HCT116 (cell line): ENCODE measurements at places on chromosomes 3 and 15.
A peak's percentile ranks its signal among the peaks of the same experiment; 100 is the strongest.

DNA sequence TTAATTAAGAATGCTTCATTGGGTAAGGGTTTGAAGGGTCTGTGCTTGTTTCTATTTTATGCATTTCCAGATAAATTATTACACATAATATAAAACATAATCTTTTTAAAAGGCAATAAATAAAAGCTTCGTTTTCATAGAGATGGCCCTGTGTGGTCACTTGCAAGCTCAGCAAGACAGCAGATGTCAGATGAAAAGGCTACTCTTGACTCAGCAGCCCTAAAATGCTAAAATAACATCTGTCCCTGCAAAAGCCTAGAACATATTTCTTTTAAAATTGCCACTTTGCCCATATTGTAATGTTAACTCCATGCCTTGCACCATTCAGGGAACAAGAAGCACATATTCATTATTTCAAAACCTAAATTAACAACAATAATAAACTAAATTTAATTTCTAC lies 349.4 kb downstream of the CNTN3 start:
- DNase-seq = no peak

DNA sequence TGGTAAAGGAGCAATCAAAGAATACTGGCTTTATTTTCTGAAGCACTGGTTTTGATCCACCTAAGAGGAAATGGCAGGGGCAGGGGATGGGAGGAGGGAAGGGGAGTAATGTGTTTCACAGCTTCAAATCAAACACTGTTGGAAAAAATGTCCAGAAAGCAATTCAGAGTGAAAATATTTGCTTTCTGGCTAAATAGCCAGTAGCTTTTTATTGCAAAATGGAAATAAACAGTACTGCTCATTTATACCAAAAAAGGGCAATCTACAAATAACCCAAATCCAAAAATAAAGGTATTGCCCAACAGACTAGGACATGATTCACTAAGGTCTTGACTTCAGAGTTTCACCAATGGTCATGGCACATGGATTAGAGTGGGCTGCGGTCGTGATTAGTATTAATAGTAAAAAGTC lies 279.3 kb upstream of the THBS1 start:
- no peak for DNase-seq

DNA sequence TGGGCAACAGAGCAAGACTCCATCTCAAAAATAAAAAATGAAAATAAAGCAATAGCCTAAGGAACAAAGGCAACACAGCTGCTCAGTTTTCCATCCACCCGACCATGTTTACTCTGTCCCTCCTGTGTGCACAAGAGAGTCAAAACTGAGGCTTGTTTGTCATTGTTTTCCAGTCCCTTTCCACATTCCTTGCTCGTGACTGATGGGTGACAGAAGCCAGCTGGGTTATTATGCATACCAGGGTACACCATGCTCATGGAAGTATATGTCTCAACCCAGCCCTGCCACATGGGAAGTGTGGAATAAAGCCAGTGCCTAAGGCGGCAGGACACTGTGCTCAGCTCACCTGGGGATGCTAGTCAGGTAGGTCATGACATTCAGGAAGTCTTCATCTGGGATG lies 49.5 kb downstream of the MCF2L2 start:
- no peak for DNase-seq

DNA sequence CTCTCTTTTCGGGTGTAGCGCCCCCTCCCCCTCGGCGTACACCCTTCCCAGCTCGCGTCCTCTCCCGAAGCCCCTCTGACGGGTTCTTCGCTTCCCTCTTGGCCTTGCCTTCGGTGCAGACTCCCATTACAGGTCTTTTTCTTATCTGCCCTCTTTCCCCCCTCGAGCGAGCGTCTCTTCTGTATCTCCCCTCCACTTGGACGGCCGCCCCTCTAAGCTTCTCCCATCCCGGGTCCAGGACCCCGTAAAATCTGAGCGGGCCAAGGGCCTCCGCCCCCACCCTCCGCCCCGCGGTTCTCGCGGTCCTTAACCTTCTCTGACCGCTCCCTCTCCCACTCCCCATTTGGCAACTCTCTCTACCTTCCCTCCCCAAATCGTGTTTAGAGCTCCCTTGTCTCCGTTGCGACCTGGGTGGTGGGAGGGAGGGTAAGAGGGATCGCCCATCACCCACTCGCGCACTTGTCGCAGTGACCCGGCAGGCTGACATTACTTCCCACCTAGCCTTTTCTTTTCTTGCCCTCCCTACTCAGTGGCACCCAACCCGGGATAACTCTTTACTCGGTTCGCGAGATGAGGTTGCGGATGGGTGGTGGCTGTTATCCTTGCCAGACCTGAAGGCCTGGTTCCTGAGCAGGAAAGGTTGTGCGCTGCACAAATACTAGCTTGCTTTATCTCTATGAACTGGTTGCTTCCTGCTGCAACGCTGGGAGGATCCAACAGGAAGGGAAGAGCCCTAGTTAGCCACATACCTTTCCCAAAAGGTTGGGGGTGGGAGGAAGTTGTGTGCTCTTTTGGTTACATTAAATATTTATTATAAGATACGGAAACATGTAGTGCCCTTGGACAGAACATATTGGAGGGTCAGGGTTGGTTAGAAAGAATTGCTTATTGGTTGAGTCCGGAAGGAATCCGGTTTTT lies 922 bp downstream of the RAB11A start:
- DNase-seq = no peak

DNA sequence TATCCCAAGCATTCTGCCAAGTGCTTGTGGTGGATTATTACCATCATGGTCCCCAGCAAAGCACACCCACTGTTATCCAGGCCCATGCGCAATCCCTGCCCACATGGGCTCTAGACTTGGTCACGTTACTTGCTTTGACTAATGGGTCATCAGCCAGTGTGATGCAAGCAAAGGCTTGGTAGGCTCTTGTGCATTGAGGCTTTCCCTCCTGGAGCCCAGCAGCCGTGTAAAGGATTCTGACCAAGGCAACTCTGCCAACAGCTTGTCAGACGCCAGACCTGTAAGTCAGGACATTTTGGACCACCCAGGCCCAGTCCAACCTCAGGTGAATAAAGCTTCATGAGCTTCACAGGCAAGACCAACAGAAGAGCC lies 93.9 kb downstream of the ABHD5 start:
- DNase-seq = no peak

GRCh38 chr3:170228093-170228766 lies 6.0 kb downstream of the PRKCI start:
- no peak for DNase-seq

DNA sequence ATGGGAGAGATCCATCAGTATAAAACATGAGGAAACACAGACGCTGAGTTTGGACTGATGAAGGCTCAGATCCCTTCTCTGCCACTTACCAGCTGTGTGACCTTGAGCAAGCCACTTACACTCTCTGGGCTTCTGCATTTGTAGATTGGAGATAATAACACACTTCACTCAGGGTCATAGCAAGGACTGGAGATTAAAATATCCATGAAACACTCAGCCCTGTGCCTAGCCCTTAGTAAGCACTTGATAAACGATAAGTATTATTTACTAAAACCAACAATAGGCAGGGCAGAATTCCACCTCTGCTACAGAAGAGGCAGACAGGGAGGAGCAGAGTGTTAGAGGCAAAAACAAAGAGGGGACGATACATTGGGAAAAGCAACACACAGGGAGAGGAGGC lies 420.5 kb upstream of the WNT5A start:
- no peak for DNase-seq

DNA sequence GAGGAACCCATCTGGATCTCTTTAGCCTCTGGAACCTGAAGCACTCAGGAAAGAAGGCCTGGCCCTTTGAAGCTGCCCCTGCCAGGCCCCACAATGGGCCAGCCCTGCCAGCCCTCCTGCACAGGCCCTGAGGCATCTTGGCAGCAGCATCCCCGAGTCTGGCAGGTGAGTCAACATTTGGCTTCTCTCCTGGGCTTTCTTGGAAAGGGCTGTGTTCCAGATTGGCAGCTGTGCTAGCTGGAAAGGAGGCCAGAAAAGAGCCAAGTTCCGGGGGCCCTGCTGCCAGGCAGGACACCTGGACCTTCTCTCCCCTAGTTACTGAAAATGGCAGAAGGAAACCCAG lies 187.2 kb downstream of the SHQ1 start:
- DNase-seq = peak; percentile 67

DNA sequence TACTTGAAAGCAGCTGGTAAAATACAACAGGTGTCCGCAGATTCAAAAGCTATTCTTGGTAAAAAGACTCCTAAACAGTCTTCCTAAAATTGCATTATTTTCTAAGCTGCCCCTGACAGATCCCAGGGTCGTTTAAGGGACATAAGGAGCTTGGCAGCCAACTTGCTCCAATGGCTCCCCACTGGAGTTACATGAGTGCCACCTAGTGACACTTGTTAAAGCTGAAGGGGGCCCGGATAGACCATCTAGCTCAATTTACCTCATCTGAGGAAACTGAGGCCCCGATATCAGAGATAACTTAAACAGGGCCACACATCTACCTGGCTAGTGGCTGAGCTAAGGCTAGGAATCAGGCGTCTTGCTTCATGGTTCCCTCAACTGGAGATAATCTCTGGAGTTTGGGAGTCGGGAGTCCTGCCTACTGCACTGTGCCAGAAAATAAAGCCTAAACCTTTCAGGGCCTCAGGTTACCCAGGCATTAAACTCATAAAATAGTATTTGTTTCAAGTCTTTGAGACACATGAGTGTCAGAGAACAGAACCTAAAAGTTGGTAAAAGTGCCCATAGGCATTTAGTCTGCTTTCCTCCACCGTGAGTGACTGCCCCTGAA lies 6.5 kb upstream of the TBC1D23 start:
- DNase-seq = peak; percentile 73

GRCh38 chr3:158640646-158641045 lies 3.7 kb upstream of the GFM1 start:
- DNase-seq = no peak

GRCh38 chr3:189278221-189278620 lies 106.5 kb downstream of the TPRG1 start:
- DNase-seq = no peak

DNA sequence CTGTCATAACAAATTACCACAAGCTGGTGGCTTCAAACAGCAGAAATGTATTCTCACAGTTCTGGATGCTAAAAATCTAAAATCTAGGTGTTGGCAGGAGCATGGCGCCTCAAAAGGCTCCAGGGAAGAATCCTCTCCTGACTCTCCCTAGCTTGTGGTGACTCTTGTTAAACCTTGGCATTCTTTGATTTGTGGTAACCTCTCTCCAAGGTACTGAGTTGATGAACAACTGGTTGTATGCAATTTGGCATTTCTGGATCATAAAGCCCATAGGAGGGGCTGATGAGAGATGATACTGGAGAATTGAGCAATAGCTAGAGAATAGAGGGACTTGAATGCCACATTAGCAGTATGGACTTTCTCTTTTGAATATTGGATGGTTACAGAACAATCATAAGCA lies 821.8 kb downstream of the TBL1XR1 start:
- DNase-seq = no peak

DNA sequence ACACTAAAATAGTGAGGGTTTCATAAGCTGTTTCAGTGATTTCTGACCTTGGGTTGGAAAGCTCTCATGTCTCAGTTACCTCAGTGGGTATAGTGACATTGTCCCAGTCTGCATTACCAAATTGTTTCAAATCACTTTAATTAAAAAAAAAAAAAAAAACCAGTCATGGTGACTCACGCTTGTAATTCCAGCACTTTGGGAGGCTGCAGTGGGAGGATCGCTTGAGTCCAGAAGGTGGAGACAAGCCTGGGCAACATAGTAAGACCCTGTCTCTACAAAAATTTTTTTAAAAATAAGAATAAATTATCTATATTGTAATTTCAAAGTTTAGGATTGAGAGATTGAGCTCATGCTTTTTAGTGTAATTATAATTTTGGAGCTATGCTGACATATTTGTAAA lies 78.0 kb downstream of the MBNL1 start:
- no peak for DNase-seq

GRCh38 chr3:14405360-14406238 lies 3.2 kb downstream of the SLC6A6 start:
- DNase-seq = no peak

- DNase-seq = peak; percentile 53
These were observed 124.6 kb downstream of the AKAP13 start for GRCh38 chr15:85504749-85505676.

DNA sequence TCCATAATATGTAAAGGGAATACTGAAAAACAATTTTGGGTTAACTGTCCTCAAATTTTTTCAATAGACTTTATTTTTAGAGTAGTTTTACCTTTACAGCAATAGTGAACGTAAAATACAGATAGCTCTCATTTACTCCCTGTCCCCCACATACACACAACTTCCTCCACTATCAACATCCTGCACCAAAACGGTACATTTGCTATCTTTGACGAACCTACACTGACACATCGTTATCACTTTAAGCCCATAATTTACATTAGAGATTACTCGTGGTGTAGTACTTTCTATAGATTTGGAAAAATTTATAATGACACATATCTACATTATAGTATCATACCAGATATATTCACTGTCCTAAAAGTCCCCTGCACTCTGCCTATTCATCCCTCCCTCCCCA lies 16.9 kb upstream of the P2RY1 start:
- DNase-seq = no peak

DNA sequence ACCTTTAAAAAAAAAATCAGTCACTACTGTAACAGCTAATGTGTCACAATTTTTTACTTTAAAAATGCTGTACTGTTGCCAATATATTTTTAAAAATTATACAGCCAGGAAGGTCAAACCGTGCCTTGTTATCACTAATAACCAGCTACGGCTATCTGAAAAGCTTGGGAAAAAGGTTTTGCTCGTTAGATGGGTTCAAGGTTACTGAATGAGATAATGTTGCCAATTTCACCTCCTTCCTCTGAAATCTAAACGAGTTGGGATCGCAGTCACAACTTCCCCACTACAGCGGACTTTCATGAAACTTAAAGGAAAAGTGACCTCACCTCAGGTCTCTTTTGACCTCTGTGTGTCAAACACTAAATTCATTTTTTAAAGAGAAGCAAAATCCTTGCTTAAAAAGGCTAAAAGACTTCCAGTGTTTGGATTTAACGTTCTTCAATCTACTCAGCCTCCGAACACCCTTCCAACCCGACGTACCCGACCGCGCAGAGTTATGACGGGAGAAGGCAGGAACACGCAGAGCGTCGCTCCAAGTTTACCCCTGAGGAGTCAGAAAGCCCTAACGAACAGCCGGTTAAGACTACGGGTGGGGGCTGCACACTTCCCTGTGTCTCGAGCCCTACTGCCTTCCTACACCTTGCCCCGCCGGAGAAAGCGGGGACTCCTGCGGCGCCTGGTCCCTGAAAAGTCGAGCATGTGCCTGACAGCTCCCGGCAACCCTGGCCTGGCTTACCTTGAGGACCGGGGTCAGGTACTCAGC lies 860 bp downstream of the ATG3 start:
- DNase-seq = peak; percentile 64

- no peak for DNase-seq
These were observed 2.0 kb downstream of the SLC22A14 start for GRCh38 chr3:38283810-38284755.

DNA sequence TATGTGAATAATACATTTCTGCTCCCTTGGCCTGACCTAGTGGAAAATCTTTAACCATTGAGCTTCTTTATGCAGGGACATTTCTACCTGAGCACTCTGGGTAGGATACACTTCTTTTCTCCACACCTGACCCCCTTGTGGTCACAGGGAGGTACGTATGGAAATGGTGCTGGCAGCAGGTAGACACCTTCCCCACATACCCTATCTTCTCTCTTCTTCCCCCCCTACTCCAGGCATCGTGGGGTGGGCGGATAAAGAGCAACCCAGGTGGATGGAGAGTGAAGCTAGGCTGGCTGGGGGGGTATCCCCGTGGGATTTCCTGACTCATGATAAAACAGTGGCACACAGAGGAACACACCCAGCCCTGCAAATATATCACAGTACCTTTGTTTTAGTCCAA lies 312.1 kb downstream of the ARRDC4 start:
- no peak for DNase-seq

- DNase-seq = no peak
These were observed 3.1 kb upstream of the CAMKV start for GRCh38 chr3:49872801-49873281.
